ENCODE measurements at places on chromosomes 13 and 19.
A peak's percentile ranks its signal among the peaks of the same experiment; 100 is the strongest.

- DNase-seq, result no peak
Observed at GRCh38 chr19:48513289-48514122, 1.9 kb upstream of the LMTK3 start.

DNA sequence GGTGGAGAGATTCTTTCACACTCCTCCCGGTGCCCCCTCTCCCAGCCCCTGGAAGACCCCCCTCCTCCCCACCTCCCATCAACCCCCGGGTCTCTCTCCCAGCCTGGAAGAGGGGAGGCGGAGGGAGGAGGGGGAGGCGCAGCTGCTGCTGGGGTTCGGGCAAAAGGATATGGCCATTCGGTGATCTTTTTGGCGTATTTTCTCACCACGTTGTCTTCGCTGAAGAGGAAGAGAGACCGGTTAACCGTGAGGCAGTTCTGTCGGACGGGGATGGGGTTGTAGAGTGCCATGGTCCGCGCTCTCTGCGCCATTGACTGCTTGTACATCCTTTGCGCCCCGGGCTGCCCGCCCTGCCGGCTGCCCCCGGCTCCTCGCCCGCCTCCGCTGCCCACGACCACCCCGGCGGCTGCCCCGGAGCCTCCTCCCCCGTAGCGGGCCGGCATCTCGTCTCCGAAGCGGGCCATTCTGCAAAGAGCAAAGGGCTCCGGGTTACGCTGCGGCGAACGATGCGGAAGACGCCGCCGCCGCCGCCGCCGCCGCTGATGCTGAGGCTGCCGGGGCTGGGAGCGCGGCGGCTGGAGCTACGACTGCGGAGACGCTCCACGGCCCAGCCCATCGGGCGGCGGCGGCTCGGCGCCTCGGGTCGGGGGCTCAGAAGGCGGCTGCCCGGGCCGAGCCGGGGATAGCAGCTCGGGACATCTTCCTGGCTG lies 363 bp downstream of the CACNA1A start:
- DNase-seq, result no peak

DNA sequence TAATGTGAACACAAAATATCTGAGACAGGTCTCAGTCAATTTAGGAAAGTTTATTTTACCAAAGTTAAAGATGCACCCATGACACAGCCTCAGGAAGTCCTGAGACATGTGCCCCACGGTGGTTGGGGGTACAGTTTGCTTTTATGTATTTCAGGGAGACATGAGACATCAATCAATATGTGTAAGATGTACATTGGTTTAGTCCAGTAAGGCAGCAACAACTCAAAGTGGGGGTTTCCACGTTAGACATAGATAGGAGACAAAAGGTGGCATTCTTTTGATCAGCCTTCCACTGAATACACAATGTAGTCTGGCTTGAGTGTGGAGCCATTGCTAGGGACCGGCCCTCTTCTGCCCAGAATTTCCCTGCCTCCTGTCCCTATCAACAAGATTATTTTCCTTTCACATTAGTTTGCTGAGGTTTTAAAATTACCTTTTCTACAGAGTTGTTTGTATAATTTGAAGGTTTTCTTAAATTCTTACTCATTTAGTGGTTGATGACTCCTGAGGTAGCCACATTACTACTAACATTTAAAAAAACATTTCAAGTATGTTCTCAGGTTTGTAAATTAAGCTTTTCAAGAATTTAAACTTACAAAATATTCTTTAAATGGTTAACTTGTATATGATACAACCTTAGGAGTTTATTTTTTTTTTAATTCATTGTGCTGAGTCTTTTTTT lies 33.2 kb downstream of the RNASEH2B start:
- no peak for DNase-seq

- no peak for DNase-seq
Observed at GRCh38 chr19:33273881-33274662, 28.3 kb downstream of the CEBPA start.

- no peak for DNase-seq
Observed at GRCh38 chr13:40102854-40103253, 447.4 kb downstream of the COG6 start.

GRCh38 chr13:29515372-29515771 lies 80.1 kb downstream of the SLC7A1 start:
- DNase-seq, result no peak

- DNase-seq, result no peak
Observed at GRCh38 chr13:41674246-41674645, 216.9 kb downstream of the RGCC start.

GRCh38 chr19:49761625-49762311 lies 1.3 kb downstream of the TSKS start:
- DNase-seq, result no peak

- no peak for DNase-seq
Observed at GRCh38 chr19:5893296-5893903, 10.2 kb downstream of the NDUFA11 start.

DNA sequence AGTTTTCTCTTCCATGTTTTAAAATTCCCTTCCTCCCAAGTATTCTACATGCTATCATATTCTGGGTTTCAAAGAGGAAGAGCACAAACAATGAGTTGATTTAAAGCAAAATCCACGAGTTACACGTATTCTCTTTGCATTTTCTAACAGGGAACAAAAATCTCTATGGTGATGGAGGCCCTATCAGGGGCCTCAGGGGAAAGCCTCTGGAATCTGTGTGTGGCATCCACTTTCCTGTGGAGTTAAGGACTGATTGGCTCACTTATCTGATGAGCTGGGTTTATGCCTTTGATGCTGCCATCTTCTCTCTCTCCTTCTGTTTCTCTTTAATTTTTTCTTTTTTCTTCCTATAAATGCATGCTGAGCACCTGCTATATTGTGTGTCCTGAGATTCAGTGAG lies 14.8 kb downstream of the OLFM4 start:
- no peak for DNase-seq

DNA sequence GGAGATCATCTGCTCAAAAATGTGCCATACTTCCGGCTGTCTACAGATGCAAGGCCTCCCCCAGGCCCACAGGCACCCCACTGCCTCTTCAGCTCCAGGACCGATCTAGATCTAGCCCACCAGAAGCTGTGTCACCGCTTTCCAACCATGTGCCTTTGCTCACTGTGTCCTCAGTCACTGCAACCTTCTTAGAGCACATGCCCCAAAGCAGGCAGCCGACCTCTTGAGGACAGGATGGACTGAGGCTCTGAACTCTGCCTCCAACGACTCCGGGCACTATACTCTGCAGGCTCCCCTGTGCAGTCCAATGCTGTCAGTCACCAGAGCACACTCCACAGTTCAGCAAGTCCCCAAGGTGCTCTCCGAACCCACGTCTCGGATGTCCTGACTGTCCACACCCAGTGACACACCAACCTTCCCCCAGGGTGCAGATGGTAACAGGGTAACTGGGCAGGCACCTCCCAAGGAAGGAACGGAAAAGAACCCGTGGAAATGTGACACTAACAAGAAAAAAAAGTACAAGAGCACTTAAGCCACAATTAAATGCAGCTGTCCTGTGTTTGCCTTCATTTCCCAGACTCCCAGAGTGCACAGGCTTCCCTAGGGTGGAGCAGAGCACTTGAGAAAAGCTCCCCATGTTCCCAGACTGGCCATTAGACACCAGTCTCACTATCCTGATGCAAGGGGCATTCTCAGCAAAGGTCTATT lies 4.8 kb downstream of the STK24 start:
- no peak for DNase-seq

DNA sequence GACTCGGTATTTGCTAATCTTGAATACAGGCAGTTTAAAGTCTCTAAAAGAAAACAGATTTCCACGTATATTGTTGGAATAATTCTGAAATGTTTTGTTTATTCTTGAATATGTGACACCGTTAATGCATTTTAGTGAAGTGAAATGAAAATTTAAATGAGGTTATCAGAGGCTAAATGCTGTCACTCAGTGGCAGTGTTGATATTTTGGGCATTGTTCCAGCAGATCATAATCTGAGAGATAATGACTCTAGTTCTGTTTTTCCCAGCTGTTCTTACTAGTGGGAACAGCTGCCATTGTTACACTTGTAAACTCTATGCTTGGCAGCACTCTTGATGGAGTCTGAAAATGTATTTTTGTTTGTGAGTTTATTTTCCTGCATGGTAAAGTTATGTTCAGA lies 365.6 kb upstream of the SLC10A2 start:
- DNase-seq, result no peak

GRCh38 chr19:3397266-3398022 lies 31.1 kb downstream of the NFIC start:
- no peak for DNase-seq

DNA sequence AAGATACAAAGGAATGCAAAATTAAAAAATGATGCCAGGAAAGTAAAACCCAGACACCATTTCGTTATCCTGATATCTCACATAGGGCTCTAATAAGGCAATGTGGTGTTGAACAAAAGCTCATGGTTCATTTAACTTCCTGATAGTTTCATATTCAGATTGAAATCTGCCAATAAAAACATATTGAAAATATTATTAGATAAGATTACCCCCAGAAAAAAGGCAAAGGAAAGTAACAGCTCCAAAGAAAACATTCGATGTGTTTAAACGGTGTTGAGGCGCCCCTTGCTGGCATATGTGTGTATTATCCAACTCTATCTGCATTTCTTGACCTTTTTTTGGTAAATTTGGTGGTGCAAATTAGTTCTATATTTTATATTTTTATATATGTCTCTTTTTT lies 75.9 kb downstream of the ESD start:
- DNase-seq, result no peak

- DNase-seq, result no peak
Observed at GRCh38 chr19:7799640-7800355, 30.2 kb upstream of the EVI5L start.

GRCh38 chr13:68895696-68896095 lies 1211.9 kb upstream of the ATXN8OS start:
- DNase-seq, result no peak

DNA sequence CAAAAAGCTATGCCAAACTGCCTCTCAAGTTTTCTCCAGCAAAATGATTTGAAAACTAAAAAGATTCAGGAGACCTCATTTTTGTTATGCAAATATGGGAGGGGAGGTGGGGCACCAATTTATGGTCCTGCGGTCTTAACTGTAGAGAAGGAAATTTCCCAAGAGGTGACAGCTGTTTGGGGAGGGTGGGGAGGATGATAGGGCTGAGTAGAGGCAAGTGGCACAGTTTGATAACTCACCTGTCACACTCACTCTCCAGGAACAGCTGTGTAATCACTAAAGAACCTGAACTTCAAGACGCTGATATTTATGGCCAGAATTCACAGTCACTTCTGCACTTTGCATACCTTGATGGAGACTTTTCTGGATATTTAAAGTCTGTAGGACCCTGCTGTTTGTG lies 232.9 kb upstream of the STARD13 start:
- DNase-seq, result no peak

- DNase-seq, result no peak
Observed at GRCh38 chr19:10001899-10002298, 8.4 kb downstream of the COL5A3 start.

DNA sequence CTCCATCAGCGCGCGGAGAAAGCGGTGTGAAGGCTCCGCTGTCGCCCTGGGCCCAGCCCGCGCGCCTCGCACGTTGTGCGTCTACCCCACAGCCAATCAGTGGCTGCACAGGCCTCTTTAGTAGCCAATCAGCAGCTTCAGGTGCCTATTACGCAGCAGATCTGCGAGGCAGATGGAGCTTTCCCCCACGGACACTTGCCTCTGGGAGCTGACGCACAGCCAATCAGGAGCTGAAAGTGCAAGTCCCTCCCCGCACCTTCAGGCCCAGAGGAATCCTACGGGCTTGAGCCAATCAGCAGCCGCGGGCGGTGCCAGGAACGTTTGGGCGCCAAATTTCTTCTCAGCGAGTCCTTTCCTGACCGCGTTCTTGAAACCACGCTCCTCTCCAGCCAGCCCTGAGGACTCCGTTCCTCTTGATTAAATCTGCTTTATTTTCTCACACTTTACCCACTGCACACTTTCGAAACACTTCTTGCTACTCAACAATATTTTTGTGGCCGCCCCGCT lies 39.9 kb downstream of the SIGLEC7 start:
- peak; percentile 38 for DNase-seq

- DNase-seq, result no peak
Observed at GRCh38 chr13:75946536-75947284, 310.6 kb downstream of the LMO7 start.

GRCh38 chr19:38298821-38299680 lies 5.0 kb upstream of the C19orf33 start:
- DNase-seq, result no peak

DNA sequence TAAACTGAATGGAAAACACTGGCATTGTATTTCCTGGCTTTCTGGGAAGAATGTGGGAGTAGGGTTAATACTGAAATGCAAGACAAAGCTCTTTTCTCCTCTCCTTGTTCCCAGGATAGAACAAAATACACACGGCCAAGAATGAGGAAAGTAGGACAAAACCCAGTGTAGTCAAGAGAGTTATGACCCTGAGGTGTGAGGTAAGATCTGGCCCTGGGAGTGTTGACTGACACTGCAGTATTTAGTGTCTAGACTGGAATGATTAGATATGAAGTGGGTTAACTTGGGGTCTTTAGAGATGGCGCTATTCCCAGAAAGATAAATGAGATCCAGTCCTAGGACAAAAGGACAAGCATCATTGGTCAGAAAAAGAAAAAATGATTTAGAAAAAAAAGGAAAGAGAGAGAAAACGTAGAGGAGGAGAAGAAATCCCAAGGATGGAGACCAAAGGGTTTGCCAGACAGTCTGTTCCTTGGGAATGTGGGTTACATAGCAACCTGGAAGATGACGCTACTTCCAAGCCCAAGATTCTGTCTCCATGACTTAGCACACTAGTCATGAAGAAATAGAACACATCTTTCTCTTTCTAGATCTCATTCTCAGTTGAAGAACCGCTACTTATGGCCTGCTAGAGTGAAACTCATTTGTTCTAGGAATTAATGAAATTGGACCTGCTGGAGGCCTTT lies 543.6 kb upstream of the GPC6 start:
- no peak for DNase-seq

- DNase-seq, result no peak
Observed at GRCh38 chr19:38597075-38597474, 20.7 kb downstream of the MAP4K1 start.

DNA sequence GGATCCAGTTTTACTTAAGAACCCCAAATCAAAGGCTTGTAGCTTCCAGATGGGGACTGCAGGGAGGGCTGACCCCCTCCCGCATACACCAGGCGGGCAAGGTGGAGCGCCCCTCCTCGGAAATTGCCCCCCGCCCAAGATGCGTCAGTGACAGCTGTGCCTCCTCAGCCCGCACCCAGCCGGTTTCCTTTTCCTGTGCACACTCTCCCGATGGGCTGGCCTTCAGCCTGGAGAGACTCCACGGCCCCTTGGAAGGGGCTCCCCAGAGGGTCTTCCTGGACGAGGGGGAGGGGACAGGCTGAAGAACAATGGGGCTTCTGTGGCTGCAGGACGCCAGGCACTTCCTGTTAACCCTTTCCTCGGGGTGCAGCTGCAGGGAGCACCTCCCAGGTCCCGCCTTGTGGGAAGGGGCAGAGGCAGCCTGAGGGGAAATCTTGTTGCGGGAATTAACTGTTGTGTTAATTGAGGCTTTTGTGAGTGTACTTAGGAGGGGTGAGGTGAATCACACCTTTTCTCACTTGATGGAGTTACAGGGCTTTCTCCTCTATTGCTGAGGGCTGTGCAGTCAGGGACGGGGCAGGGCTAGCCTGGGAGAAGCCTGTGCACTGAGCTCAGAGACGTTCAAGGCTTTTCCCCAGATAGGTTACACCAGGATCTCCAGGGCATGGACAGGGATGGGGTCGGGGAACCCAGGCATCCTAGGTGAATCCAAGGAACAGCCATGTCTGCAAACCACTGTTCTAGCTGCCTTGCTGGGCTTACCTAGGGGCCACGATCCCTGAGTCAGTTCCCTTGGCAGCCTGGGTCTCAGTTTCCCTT lies 14.3 kb downstream of the IER2 start:
- peak; percentile 79 for DNase-seq

Measured in left forelimb (tissue), 1 donor.